Activated CD8-positive, alpha-beta memory T cell treated with anti-CD3 and anti-CD28 coated beads, Interleukin-2, amount 10 ng/mL, durations not matched to agents 7 days and 5 days (primary cell): ENCODE measurements at places on chromosomes 16 and 17.

DNA sequence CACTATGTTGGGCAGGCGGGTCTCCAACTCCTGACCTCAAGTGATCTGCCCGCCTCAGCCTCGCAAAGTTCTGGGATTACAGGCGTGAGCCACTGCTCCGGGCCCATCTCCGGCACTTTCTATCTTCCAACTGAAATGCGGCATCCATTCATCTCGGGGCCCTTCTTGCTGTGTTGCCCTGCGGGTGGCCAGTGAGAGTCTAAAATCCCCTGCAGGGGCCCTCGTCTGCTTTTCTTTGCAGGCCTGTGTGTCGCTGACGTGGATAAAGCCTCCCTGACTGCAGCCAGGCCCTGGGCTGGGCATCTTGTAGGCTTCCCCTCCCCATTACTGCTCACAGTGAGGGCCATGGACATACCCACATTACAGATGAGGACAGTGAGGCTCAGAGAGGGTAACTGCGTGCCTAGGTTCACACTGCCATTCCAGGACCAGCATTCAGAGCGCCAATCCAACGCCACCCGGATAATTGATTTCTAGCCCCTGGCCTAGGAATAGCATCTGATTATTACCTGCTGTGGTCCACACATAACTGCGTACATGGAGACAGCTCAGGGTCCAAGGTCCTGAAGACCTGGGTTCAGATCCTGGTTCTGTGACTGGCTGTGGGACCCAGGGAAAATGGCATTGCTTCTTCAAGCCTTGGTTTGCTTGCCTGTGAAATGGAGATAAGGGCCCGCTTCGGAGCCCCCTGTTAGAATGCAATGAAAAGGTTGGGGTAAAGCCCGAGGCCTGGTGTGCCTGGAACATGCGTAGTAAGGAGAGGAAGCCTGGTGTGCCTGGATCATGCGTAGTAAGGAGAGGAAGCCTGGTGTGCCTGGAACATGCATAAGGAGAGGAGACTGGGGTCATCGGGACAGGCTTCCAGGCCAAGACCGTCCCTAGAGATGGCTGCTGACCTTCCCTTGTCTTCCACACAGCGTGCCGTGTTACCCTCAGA, 25.0 kb downstream of the CRISPLD2 start:
- DNase-seq, result no peak

GRCh38 chr16:78364556-78364880, 265.1 kb downstream of the WWOX start:
- DNase-seq, result no peak

DNA sequence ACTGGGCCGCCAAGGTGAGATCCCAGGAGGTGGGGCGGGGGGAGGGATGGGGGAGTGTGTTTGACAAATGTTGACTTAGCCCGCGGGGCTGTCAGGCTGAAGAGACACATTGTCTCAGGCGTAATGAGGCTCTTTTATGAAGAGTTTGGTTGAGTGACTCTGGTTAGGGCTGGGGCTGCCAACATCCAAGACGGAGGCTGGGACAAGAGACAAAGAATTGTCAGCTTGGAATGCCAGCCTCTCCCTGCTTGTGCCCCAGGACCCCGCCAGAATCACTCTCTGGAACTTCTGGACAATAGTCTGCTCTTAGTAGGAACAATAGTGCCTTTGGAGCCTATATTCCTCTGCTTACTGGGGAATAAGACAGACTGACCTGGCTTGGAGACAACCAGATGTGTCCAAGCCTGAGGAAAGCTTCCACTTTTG, 24.0 kb downstream of the PCTP start:
- DNase-seq, result no peak

GRCh38 chr16:86956437-86956836, 360.8 kb downstream of the C16orf95 start:
- no peak for DNase-seq

DNA sequence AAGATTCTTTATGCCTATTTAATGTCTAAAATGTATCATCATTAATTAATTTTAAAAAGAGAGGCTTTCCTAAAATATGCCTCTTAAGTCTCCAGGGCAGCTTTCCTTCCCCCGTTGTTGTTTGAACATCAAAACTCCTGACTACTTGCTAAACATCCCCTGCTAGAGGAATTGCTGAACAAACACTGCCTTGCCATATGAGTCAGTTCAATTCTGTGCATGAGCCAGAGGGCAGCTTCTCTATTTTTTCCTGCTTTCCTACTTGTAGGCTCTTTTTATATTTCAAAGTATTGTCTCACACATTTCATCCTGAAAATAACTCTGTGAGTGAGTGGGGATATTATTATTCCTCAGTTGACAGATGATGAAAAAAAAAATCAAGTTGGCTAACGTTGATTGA, 143.4 kb downstream of the HS3ST4 start:
- DNase-seq, result no peak

- DNase-seq, result no peak
Observed at GRCh38 chr17:36876966-36877365, 60.3 kb upstream of the LHX1 start.

GRCh38 chr16:46974352-46974751, 878 bp upstream of the DNAJA2 start:
- DNase-seq, result peak; percentile 64

DNA sequence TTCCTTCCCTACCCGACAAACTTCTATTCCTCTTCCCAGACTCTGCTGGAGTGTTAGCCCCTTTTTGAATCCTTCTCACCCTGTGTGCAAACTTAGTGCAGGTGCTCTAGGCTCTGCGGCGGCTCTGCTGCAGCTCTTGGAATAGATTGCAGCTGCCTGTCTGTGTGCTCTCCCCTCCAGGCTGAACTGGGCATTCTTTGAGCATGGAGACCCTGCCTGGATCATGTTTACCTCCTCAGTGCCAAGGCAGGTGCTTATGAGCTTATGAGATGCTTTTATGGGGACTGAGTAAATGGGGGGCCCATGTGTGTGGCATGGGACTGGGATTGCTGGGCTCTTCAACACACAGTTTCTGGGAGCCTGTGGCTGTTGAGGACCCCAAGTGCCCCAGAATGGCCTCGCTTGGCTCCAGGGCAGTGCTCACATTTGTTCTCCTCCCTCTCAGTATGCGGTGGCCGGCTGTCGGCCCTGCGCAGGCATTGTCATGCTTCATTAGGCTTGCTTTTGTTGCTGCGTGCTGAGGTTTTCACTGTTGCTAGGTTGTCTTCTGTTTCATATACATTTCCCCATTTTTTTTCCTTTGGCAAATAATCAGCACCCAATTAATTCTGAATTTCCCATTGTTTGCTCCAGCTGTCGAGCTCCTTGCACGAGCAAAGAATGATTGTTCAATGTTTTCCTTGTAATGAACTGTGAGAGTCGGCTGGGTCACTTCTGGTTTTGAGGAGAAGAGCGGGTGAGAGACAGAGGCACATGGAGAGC, 185.5 kb upstream of the NLRP1 start:
- DNase-seq, result no peak

GRCh38 chr17:8409966-8410882, 12.6 kb upstream of the RNF222 start:
- peak; percentile 83 for DNase-seq

DNA sequence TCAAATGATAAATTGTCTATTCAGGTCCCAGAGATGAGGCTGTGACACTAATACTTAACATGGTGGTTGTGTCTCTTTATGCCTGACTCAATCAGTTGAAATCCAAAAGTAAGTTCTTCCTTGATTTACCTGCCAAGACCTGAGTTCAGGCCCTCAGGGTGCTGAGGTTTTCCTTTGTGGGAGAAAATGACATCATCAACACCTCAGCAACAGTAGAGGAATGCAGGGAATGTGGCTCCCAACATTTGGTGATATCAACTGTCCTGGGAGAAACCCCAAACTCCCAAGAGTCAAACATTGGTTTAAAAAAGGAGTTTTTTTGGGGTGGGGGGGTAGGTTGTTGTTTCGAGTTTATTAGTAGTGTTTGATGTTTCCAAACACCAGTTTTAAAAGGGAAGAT, 14.7 kb downstream of the RNF43 start:
- no peak for DNase-seq

GRCh38 chr17:75632863-75633485, at the start of gene SMIM5:
TSS of gene SMIM5 (plus strand) at chr17:75633434. CDS start at chr17:75640202, 6,768 bp downstream.
- DNase-seq, result peak; percentile 87

DNA sequence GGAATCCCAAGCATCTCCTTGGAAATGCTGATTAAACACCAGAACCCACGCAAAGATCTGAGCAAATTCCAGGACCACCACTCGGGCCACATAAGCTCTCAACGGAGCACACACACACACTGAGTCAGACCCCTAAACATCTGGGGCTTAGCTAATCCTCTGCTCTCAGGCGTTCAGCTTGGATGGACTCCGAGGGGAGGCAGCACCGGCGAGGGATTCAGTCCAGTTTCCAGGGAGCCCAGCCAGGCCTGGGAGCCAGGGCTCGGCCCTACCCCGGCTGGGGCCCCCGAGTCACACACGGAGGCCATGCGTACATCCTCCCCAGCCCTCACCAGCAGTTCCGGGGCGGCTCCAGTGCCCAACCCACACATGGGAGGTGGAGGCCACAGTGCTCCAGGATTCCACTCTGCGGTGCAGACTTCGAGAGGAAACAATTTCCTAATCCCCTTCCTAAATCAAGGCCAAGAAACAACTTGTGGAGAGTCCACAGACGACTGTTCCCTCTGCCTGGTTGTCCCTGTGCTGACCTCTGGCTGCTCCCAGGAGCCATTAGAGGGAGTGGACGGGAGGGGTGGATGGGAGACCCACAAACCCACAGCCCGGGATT, 70.5 kb downstream of the GAS7 start:
- no peak for DNase-seq

- peak; percentile 76 for DNase-seq
Observed at GRCh38 chr17:74369221-74369620, 1.9 kb downstream of the GPR142 start.

DNA sequence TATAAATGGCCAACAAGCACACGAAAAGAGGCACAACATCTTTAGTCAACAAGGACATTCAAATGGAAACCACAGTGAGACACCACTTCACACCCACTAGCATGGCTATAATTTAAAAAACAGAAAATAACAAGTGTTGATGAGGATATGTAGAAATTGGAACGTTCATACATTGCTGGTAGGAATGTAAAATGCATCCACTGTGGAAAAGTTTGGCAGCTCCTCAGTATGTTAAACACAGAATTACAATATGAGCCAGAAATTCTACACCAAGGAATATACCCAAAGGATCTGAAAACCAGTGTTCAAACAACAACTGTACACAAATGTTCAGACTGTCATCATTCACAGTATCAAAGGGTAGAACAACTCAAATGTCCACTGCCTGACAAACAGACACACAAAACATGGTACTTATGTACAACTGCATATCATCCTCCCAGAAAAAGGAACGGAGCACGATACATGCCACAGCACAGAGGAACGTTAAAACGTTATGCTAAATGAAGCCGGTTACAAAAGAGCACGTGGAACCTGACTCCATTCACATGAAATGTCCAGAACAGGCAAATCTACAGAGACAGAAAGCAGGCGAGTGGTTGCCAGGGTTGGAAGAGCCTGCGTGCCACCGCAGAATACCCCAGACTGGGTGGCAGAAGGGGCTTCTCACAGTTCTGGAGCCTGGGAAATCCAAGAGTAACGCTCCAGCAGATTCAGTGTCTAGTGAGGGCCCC, 32.8 kb upstream of the METRNL start:
- no peak for DNase-seq

DNA sequence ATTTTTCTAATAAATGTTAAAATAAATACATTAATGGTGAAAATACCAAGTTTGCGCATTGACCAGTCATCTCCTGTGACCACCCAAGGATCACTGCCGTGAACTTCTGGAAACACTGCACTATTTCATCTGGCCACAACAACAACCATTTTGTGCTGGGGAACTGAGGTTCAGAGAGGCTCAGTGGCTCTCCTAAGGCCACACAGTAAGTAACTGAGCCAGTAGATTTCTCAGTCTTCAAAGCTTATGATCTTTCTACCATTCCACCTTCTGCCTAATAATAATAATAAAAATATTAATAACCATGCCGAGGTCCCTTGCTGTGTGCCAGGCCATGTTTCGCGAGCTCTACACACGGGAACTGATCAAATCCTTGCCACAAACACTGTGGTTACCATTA, 182.0 kb downstream of the IRF8 start:
- no peak for DNase-seq

DNA sequence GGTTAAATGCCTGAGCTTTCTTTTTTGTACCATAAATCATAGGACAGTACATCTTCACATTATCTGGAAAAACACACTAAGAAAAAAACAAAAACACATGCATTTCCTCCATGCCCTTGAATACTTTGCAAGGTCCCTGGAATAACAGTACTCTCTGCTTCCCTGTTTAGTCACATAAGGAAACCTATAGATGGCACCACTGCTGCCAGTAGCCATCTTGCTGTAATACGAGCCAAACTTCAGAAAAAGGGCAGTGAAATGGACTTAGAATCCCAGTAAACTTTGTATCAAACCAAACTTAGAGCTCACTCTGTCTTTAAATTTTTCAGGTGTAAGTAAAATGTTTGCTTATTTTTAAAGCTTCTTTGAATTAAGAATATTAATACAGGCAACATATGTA, 435.5 kb downstream of the KCNJ2 start:
- no peak for DNase-seq

DNA sequence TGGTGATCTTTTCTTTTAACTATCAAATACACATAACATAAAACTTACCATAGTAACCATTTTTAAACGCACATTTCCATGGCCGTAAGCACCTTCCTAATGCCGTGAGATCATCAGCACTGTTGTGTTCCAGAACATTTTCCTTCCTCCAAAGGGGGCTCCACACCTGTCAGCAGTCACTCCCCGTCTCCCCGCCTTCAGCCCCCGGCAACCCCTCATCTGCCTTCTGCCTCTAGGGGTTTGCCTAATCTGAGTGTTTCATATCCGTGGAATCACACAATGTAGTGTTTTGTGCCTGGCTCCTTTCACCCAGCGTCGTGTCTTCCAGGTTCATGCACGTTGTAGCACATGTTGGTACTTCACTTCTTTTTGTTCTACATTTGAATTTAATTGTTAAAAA, 350.1 kb upstream of the TNRC6C start:
- peak; percentile 33 for DNase-seq

GRCh38 chr17:42133461-42134041, 10.9 kb downstream of the HSPB9 start:
- DNase-seq, result no peak

DNA sequence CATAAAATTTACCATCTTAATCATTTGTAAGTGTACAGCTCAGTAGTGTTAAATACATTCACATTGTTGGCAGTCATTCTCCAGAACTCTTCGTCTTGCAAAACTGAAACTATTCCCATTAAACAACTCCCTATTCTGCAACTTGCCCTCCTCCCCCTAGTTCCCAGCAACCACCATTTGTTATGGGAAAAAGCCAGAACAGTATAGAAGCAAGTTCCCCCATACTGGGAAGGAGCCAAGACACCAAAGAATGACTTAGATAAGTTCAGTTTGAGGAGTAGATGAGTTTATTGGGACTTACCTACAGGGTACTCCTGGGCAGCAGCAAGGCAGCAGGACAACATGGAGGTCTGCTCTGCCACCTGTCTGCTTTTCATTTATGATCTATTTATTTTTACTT, 39.3 kb upstream of the TEKT1 start:
- no peak for DNase-seq
